ENCODE measurements at places on chromosomes 7 and 10.

- no peak for DNase-seq
These were observed 87.4 kb upstream of the FAM20C start for GRCh38 chr7:105002-105401.

DNA sequence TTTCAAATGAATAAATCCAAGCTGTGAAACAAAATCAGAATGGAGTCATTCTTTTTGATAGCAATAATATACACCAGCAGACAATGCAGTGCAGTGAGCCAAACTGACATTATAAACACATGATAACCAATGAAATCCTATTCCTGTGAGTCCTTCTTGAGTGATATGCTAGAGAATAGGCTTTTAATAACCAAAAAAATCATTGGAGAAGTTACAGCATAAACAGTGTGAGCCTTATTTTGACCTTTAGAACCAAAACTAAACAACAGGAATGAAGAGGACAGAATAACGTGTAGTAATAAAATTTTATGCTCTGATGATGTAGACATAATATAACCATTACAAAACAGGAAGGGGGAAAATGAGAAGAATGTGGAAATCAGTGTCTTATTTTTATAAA lies 8.7 kb downstream of the HUS1 start:
- no peak for DNase-seq

DNA sequence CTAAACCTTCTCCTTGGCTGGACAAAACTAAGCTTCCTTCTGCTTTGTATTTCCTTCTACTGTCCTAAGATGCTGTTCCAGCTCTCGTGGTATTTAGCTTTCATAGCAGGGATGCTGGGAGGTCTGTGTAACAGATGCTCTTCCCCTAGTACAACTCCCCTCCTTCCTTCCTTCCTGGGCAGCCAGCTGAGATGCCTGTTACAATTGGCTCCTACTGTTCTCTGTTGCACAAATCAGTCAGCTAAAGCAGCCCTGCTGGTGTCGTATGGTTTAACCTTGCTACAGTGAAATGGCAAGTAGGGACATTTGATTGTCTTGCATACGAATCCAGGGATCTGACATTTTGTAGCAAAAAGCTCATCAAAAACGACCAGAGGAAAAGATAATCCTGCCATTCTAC lies 143.8 kb downstream of the ARHGAP21 start:
- no peak for DNase-seq

- DNase-seq: no peak
These were observed 101.8 kb upstream of the RET start for GRCh38 chr10:42975005-42975493.

GRCh38 chr10:3850999-3851937 lies 66.3 kb upstream of the KLF6 start:
- DNase-seq: no peak
